ENCODE measurements at places on chromosomes 1 and 21.

DNA sequence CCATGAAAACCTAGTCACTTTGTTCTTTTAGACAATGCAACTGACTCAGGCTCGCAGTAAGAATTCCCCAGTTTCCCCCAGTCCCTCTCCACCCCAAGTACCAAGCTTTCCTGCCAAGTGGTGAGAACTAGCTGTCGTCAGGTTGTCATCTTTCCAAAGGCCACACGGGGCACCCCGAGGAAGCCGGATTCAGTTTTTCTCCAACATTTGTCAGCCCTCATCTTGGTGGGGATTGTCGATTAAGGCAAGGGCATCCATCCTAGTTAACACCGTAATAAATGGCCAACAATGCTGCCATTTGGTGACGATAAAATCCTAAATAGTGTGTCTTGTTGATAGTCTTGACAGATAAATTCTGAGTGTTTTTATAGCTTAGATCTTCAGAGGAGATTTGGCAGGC, 55.9 kb upstream of the PROX1 start:
- no peak for DNase-seq

GRCh38 chr1:181111559-181111958, 23.1 kb downstream of the IER5 start:
- DNase-seq = no peak

- DNase-seq = no peak
These were observed 11.1 kb upstream of the PTPN7 start for GRCh38 chr1:202171292-202172014.

DNA sequence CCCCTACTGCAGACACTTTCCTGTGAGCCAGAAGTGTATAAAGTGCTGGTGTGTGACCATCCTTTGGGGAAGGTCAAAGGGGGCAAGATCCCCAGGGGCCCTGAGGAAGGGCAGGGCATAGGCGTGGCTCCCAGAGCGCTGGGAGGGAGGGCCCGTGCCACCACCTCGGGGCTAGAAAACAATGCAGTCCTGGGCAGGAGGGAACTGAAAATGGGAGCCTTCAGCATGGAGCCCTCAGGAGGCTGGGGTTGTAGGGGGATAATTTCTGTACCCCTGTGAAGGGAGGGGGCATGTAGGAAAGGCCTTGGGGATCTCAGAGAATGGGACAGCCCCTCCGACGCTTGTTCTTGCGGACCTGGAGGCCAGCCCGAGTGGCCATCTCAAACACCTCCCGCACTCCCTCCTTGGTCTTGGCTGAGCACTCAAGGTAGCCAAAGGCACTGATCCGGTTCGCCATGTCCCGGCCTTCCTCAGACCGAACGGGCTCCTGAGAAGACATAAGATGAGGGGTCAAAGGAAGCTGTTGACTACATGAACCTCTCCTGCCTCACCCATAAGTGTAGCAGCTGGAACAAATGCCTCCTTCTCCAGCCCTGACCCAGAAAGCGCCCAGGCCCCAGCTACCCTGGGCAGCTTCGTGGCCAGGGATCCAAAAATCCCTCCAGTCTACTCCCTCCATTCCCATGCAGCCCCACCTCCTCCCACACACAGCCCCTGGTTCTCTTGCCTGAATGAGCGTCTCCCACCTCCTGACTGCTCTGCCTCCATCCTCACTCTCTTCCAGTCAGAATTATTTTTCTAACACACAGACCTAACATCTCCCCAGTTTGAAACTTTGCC, 5.5 kb downstream of the RHOC start:
- no peak for DNase-seq

DNA sequence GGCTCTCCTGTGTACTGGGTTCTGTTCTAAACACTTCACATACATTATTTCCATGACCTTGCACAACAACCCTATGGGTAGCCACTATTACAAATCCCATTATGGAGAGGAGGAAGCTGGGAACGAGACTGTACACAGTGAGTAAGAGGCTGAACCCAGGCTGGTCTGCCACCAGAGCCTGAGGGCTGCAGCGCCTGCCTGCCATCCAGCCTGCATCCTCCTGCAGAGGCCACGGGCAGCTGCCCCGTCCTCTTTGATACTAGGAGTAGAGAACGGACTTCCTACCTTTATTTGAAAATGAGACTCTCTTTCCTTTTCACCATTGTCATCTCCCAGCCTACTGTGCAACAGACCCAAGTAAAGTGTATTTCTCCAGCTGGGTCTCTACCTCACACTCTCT, 370.0 kb downstream of the HHAT start:
- no peak for DNase-seq

GRCh38 chr1:46549697-46550681, 1.5 kb downstream of the KNCN start:
- no peak for DNase-seq

DNA sequence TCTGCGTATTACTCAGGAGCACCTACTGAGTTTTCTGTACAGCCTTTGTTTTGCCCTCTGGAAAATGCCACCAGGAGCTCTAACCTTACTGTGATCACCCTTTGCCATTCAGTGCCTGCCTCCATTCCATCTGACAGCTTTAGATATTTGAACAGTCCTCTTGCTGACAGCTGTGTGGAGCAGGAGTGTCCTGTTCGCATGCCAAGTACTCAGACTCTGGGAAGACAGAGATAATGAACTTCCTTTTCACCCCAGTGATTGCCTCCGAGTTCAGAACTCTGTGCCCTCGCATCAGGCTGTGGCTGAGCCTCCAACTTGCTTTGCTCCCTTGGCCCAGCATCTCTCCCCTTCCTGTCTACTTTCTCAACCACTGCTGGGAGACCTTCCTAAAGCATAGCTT, 74.0 kb downstream of the CACNA1E start:
- DNase-seq = no peak

- no peak for DNase-seq
These were observed 27.3 kb downstream of the EIF4G3 start for GRCh38 chr1:21149430-21149854.

- DNase-seq = no peak
These were observed 170.8 kb downstream of the GALNT2 start for GRCh38 chr1:230237805-230238204.

GRCh38 chr1:64246294-64246917, 43.0 kb downstream of the UBE2U start:
- peak; percentile 30 for DNase-seq

DNA sequence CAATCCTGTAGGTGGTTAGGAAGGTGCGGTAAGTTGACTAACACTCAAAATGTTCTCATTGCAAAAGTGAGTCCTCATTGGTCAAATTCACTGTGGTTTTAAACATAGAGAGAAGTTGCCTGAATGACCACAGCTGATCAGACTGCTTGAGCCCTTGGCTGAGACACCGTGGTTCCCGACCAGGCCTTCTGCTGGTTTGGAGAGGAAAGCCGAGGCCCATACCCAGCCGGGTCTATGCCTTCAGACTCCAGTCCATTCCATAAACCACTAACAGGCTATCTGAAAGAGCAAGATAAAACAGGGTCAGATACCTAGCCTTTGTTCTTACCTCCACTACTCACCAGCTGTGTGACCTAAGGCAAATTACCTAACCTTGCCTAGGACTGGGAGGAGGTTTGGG, 133.9 kb downstream of the LMX1A start:
- no peak for DNase-seq

GRCh38 chr1:30852026-30852425, 56.5 kb downstream of the SDC3 start:
- DNase-seq = no peak
